ENCODE measurements at places on chromosomes 7 and 10.

DNA sequence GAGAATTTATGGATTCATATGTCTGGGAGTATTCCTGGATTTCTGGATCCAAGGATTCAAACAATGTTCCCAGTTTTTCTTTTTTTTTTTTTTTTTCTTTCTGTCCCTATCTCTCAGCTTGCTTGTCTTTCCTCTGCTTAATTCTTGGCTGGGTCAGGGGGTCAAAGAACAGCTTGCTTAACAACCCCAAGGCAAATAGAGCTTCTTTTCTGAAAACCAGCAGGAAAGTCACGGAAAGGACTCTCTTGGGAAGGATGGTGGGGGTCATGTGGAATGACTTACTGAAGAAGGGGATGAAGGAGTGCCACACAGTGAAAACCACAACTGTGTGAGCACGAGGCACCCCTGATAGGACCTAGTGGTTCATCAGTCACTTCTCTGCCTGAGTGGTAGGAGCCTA lies 36.1 kb downstream of the GRK5 start:
- DNase-seq = no peak

DNA sequence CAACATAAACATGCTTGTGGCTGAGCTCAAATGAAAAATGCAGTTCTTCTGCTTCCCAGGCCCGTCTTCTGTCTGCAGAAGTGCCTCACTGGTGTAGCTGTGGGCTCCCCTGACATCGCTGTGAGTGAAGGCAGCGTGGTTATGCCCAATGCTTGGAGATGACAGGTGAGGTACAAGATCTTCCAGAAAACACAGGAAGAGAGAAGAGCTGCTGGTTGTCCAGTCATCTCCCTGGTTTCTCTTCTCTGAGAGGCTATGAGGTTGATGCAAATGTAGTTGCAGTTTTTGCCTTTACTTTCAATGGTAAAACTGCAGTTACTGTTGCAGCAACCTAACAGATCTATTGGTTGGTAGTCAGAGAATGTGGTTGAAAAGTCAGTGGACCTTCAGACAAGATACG lies 223.6 kb downstream of the GATA3 start:
- no peak for DNase-seq

DNA sequence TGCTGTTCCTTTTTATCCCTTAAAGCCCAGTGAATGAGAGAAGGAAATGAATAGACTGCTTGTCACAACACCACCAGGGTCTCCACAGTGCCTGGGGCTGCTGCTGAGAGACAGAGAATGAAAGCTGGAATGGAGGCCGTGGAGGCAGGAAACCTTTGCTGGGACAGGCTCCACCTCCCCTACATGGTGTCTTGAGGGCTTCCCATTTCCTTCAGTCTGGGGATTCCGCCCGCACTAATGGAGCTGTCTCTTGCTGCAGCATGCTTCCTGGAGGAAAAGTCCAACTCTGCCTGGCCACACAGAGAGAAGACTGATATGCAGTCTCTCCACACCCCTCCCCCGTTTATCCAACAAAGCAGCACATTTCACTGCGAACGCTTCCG lies 54.5 kb downstream of the LRRC4 start:
- DNase-seq = no peak

GRCh38 chr7:141184532-141185190 lies 110.8 kb downstream of the TMEM178B start:
- no peak for DNase-seq

DNA sequence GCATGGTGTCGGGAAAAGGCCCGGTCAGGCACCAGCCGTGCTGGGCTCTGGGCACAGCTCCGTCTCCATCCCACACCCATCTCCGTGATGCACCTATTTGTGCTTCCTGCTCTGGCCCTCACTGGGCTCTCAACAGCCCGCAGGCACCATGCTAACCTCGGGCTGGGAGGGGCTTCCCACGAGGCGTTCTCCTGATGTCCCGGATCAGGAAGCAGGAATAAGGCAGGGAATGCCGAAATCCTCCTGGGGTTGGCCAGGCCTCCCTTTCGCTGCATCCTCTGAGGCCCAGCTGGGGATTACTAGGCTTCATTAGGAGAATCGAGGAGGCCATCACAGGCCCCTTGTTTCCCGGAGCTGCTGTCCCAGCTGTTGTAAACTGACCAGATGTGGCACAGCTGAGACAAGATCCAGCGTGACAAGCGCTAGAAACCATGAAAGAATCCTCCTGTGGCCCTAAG lies 72.0 kb downstream of the FAM53B start:
- no peak for DNase-seq

- peak; percentile 89 for DNase-seq
These were observed 1.7 kb downstream of the SCRN1 start for GRCh38 chr7:29987811-29988317.

DNA sequence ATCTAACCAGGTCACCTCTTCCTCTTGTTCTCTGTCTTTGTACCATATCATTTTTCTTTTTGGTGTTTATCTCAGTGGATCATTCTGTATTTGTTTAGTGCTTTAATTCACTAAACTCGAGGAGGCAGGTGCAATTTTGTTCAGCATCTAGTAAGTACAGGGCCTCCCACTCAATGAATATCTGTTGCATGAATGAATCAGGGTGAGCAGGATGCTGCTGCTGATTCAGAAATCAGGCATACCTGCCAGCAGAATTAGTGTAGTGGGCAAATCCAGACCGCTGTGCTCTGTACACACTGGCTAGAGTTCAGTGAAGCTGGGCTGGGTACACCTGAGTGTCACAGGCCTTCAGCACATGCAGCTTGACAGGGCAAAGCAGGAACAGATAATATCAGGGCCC lies 511.9 kb downstream of the SUGCT start:
- no peak for DNase-seq

DNA sequence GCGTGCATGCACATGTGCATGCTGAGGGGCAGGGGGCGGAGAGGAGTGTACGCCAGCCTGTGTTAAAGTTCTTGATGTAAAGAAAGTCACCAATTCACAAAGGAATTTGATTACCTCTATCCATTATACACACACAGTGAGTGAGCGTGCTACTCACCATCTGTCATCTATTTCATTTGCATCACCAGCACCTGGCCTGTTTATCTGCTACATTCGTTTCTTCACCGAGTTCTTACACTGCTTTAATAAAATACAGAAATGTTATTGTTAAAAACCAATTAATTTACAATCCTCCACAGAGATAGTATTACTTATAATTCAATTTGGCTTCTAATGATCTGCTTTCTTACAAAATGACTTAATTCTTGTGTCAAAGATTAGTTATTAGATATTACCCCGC lies 32.6 kb downstream of the NEUROD6 start:
- no peak for DNase-seq

GRCh38 chr10:103816431-103816830 lies 38.9 kb downstream of the SH3PXD2A start:
- DNase-seq = no peak

DNA sequence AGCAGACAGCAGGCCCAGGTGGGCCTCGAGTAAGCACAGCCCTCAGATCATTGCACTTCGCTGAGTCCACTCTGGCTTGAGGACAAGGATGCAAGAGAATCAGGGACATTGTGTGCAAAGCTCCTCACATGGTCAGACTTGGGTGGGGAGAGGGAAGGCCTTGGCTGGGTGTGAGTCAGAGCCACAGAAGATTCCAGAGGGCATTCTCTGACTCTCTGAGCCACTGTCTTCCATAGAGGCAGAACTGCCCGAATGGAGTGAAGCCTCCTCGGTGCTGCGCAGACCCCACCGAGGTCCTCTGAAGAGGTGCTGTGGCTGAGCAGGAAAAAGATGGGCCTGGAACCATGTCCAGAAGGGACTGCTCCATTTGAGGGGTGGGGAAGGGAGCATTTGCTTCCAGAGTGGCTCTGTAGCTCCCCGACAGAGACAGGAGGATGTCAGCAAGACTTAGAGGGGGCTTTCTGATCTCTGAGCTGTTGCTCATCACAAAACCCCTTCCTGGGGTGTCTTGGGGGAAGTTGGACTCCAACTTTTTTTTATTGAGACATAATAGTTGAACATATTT lies 120.8 kb downstream of the PTPN20 start:
- DNase-seq = no peak

GRCh38 chr10:75959209-75959608 lies 527.8 kb downstream of the LRMDA start:
- DNase-seq = peak; percentile 64

GRCh38 chr7:17863095-17863808 lies 77.0 kb downstream of the SNX13 start:
- DNase-seq = no peak

DNA sequence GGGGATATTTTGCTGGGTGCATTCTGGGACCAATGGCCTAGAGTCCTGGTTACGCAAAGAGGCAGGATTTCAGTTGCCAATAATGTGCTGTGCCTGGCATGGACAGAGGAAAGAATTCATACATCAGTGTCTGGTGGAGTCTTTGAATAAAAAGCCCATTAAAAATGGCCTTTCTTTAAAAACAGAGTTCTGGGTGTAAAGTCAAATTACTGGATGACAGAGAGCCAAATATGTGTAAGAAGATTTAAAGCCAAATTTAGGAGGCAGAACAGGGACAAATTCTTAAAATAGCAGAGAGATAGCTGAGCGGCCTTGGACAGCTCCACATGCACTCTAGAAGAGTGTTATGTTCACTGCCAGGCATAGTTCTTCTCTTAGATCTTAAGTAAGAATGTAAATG lies 60.8 kb upstream of the MEOX2 start:
- DNase-seq = no peak

GRCh38 chr7:73303546-73303945 lies 5.1 kb downstream of the NSUN5 start:
- no peak for DNase-seq

- no peak for DNase-seq
These were observed 263.9 kb upstream of the FZD1 start for GRCh38 chr7:90999989-91000979.

GRCh38 chr7:29609162-29610037 lies 45.8 kb downstream of the PRR15 start:
- DNase-seq = peak; percentile 10

GRCh38 chr10:5159126-5159525 lies 25.8 kb downstream of the AKR1C8 start:
- DNase-seq = no peak

DNA sequence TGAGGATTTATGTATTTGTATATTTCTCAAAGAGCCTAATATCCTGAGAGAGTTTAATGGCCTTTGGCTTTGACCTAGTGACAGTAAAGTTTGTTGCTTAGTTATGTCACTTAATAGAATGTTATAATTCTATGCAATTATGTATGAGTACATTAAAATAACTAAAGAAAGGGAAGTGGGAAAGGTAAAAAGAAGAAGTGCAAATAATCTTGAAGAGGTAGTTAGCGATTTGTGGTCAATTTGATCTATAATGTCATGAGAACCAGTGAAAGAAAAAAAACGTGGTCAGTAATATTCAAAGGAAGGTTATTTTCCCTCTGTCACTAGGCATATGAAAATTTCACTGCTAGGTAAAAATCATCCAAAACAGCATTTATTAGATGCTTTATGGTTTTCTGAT lies 143.4 kb upstream of the LSM8 start:
- no peak for DNase-seq

- DNase-seq = no peak
These were observed 78.6 kb downstream of the CDH23 start for GRCh38 chr10:71475243-71475871.

DNA sequence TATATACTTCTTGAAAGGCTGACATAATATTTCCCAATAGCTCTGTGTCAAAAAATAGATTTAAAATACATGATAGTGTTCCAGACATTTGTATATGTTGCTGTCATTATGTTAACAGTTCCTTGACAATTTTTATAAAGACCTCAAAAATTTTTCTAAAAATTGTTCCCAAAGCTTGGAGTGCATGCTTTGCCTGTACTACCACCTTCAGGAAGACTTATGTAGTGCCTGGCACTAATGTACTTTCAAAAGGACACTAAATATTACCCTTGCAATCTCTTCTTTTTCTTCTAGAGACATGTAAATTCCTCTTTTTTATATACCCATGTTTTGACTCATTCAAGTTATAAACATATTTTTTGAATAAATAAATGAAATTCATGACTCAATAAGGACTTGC lies 48.0 kb upstream of the SP8 start:
- no peak for DNase-seq

DNA sequence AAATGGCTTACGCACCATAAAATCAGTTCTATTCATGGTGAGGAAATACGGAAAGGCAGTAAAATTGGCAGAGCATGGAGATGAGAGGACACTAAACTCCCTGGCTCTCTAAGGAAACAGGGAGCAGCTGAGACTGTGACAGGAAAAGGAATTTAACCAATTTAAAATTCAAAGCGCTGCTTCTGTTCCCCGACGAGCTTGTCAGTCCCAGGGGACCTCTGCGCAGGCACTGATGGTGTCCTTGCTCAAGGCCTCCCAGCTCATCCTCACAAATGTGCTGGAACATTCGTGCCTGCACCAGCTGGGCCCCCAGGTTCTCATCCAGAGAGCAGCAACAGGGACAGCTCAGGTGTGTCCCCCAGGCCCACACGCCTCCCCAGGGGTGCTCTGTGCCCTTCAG lies 101.4 kb downstream of the MAD1L1 start:
- no peak for DNase-seq

- DNase-seq = no peak
These were observed 152.7 kb downstream of the CUX1 start for GRCh38 chr7:101969997-101970585.

DNA sequence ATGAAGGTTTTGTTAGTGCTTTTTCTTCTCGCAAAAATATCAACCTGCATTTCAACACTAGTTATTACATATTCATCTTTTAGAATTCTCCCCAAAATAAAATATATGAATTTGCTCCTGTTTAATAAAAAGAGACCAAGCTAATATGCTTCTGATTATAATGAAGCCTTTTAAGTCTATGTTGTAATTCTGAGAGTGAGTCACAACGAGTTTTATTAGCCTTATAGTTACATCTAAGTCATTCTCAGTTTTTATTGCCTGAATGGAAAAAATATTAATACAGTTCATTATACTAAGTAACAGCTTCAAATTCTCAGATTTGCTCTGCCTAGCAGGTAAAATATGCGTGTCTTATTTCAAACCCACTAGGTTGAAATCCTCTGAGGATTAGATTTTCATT lies 152.4 kb upstream of the CELF2 start:
- DNase-seq = no peak

DNA sequence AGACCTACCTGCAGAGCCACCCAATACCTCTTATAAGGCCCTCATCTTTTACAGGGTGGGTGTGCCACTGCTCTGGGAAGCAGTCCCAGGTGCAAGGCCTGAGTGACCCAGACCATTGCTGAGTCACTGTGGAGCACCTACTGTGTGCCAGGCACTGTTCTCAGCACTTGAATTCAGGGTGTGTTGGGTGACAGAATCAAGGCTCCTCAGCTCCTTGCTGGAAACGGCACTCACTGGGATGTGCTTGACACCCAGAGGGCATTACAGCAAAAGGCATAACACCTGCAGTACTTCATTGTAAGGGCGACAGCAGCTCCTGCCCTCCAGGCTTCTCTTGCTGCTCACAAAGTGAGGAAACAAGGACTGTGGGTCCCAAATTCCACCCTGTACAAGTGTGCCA lies 7.1 kb downstream of the CAMK2B start:
- DNase-seq = no peak

DNA sequence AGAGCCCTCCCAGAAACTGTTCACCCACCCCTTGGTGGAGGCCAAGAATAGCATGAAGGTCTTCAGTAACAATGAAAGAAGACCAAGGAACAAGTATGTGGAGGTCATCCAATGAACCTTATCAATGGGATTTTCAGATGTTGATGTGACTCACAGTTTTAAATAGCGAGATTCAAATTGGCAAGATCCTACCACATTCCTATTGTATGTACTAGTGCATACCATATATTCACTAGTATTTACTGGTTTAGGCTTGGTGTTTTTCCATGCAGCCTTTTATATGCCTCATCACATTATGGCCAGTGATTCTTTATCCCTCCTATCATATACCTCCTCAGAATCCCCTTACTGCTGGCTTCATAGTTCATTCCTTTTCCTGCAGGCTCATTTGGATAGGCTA lies 54.4 kb downstream of the ITGB8 start:
- no peak for DNase-seq

GRCh38 chr7:148334441-148334956 lies 256.1 kb upstream of the C7orf33 start:
- DNase-seq = no peak
